ENCODE measurements at places on chromosomes 6 and 20.

GRCh38 chr6:85321906-85322305, 128.0 kb upstream of the NT5E start:
- no peak for DNase-seq

- no peak for DNase-seq
Observed at GRCh38 chr20:19321176-19321575, 108.7 kb downstream of the SLC24A3 start.

DNA sequence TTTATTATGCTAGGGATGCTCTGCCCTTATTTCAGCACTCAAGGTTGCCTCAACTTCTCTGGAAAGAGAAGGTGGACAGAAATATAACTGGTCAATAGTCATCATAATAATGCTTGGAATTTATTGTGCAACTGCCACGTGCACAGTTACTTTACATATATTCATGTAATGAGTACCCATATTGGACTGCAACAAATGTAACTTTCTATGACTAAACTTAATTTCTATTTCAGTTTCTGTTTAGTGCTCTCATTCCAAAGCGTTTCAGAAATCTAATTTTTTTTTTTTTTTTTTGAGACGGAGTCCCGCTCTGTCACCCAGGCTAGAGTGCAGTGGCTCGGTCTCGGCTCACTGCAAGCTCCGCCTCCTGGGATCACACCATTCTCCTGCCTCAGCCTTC, 28.3 kb upstream of the CD83 start:
- no peak for DNase-seq

DNA sequence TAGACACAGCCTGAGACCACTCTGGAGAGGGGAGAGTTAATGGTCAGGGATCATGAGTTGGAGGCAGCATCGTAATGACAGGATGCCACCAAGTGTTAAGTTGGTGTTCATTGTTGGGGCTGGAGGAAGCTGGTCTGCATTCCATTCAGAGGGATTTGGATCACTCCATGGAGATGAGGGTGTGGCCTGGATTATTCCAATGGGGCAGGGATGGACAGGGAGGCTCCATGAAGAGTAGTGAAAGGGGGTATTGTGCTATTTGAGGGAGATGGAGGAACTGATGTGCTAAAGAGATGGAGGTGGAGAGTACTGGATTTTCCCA, 1.1 kb downstream of the SAPCD1 start:
- no peak for DNase-seq

GRCh38 chr20:8244637-8245036, 112.6 kb downstream of the PLCB1 start:
- no peak for DNase-seq

DNA sequence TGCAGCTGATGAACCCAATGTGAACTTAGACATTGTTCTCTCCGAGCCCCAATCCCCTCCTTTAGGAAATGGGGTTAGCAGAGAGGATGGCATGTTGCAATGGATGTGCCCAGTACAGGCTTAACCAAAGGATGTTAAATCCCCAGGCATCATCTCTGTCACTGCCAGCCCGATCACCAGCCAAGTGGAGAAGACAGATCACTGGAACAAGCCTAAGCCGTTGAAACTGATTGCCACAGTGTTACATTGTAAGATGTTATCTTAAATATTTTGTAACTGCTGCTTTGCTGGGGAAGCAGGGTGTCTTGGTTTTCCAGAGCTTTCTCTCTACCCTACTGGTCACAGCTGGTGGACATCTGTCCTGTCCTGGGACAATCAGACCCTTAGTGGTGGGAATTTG, 783.4 kb upstream of the CHD6 start:
- no peak for DNase-seq

GRCh38 chr6:166490671-166491500, 95.6 kb downstream of the RAMACL start:
- DNase-seq, result no peak

DNA sequence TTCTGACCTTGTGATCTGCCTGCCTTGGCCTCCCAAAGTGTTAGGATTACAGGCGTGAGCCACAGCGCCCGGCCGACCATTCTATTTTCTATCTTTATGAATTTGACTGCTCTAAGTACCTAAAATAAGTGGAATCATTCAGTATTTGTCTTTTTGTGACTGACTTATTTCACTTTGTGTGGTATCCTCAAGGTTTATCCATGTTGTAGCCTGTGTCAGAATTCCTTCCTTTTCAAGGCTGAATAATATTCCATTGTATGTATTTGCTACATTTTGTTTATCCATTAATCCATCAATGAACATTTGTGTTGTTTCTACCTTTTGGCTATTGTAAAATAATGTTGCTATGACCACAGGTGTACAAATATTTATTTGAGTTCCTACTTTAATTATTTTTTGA, 4.9 kb upstream of the TJAP1 start:
- DNase-seq, result no peak

GRCh38 chr6:105487040-105487790, 84.3 kb upstream of the PREP start:
- DNase-seq, result no peak

- no peak for DNase-seq
Observed at GRCh38 chr6:112193117-112193516, 61.2 kb downstream of the LAMA4 start.

DNA sequence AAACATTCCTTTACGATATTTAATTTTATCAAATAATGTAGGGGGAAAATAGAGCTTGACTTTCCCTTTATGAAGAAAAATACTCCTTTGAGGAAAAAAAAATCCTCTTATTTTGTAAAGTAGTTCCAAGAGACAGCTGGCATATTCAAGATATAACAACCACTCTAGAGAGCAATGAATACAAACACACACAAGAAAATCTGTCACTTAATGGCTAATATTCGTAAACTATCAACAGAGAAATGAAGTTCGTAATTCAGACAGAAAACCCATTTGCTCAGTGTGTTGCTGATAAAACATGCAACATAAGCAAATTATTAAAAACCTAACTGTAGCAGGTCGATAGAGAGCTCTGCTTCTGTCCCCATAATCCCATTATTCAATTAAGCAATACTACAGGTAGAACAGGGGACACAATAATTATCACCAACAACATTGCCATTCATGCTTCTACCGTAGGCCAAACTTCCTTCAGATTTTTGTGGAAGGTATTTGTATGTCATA, 714.4 kb upstream of the MARCKS start:
- no peak for DNase-seq

DNA sequence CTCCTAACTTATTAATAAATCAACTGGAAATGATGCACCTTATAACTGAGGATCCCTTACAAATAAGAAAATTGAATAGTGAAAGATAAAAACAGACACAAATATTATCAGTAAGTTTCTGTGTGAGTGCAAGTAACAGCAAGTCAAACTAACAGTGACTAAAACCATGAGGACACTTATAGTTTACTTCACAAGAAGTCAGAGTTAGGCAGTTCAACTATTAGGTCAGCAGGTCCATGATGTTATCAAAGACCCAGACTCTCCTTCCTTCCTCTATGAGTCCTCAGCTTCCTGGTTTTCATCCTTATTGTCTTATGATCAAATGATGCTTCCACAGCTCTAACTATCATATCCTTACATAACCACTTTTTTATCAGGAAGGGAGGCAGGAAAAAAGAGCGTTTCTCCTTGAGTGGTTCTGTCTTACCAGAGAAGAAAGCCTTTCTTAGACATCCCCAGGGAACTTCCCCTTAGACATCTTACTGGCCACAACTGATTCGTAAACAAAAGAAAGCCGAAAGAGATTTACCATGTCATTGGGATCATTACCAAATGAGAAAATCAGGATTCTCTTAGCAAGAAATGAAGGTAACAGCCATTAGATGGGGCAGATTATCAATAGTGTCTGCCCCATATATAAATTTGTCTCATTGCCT, 114.3 kb upstream of the LRFN2 start:
- no peak for DNase-seq

DNA sequence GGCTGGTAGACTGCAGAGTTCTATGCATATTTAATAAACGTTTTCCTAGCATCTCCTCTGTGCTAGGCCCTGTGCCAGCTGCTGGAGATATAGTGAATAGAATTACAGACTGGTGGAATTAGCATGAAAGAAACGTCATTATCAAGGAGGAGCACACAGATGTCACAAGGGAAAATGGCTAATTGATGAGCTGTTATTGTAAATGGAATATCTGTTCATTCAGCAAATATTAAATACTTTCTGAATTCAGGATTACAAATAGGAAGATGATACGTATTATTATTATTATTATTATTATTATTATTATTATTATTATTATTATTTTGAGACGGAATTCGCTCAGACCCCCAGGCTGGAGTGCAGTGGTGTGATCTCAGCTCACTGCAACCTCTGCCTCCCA, 1.2 kb downstream of the AAR2 start:
- DNase-seq, result no peak

- no peak for DNase-seq
Observed at GRCh38 chr20:51154708-51155690, 132.1 kb upstream of the KCNG1 start.

GRCh38 chr6:82273295-82273694, 25.8 kb upstream of the IBTK start:
- no peak for DNase-seq

GRCh38 chr6:16735014-16735413, 26.2 kb downstream of the ATXN1 start:
- DNase-seq, result no peak

DNA sequence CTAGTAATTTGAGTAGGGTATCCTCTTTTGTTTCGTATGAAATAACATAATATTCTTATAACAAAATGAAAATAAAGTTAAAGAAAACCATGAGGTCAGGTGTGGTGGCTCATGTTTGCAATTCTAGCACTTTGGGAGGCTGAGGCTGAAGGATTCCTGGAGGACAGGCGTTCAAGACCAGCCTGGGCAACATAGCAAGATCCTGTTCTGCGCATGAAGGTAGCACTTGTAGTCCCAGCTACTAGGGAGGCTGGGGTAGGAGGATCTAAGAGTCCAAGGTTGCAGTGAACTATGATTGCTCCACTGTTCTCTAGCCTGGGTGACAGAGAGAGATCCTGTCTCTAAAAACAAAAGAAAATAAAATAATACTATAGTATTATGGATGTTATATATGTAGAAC, 145.6 kb downstream of the PDSS2 start:
- DNase-seq, result no peak

DNA sequence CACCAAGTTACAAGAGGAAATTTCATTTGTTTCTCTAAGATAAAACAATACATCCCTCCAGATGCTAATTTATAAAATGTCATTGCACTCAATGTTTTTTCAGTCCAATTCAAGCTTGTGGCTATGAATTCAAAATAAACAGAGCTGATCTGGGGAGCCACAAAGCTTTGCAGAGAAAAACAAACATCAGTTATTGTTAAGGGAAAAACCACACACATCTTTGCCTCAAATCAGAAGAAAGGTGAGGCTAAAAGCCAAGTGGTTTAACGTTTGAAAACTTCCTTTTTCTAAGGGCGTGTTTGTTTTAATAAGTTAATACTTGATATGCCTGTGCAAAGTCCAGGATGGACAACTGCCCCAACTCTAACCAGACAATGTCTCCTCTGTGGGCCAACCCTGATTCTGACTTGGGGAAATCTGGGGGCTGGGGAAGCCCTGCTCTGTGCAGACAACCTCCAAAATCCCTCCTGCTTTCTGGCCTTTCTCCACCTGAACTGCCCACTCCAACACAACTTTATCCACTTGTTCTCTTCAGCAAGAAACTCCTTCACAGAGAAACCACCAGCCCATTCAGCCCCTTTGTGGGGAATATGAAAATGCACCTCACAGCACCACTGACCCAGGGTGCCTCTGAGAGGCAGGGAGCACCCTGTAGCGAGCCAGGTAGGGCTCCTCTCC, 44.6 kb upstream of the NT5E start:
- DNase-seq, result no peak

- DNase-seq, result no peak
Observed at GRCh38 chr20:31922181-31922580, 29.7 kb downstream of the PDRG1 start.

DNA sequence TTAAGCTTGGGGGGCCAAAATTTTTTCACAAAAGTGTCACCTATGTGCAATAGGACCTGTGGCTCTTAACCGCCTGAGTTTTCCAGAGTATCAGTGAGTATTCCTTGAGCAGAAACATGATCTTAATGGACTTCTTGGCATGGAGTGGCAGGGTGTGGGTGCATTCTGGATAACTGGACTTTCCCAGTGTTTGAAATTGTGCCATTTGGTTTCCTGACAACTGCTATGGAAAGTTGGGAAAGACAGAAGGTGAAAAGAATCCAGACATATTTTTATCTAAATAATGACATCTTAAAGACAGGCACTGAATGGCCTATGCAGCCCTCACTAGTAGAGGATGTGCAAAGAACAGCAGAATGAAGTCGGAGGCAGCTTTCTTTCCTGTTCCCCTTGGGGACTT, 34.3 kb upstream of the ADTRP start:
- DNase-seq, result no peak

GRCh38 chr20:49981218-49982071, 1.3 kb upstream of the SNAI1 start:
- DNase-seq, result no peak

GRCh38 chr6:87340230-87340629, 4.4 kb upstream of the C6orf163 start:
- no peak for DNase-seq

GRCh38 chr6:31765910-31766794, 3.7 kb downstream of the SAPCD1 start:
- DNase-seq, result no peak

DNA sequence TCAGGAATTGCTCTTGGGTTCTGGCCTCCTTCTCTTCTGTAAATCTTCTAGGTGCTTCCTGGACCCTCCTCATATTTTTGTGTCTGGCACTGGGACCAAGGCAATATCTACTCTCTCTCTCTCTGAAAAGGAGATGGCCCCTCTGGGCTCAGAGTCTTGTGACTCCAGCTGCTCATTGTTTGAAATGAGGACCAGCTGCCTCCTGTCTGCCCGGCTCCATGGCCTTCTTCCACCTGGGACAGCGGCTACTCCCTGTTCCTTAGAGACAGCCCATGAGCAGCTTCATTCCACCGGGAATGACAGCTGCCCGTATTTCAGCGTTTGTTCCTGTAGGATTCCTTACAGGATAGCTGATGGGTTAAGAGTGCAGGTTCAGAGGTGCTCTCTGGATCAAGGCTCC, 2.9 kb downstream of the TGM3 start:
- no peak for DNase-seq
